SJSA1 (cell line): ENCODE measurements at places on chromosomes 5 and 9.

- no peak for DNase-seq
These were observed 56.9 kb upstream of the ASS1 start for GRCh38 chr9:130387905-130388304.

DNA sequence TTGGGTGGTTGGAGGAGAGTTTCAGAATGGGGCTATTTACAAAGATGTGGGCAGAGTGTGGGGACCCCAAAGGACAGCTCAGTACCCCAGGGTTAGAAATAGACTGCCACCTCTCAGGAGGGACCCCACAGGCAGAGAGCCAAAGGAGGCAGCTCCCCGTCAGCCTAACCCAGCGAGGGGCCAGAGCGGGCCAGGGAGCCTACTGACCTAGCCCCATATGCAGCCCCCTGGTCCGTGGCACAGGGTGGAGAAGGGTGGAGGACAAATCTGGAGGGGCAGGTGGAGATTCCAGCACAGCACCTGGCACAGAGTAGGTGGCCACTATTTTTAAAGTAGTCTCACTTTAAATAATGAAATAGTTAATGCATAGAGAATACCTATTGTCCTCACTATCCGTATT, 67.2 kb upstream of the ANGPTL2 start:
- no peak for DNase-seq

DNA sequence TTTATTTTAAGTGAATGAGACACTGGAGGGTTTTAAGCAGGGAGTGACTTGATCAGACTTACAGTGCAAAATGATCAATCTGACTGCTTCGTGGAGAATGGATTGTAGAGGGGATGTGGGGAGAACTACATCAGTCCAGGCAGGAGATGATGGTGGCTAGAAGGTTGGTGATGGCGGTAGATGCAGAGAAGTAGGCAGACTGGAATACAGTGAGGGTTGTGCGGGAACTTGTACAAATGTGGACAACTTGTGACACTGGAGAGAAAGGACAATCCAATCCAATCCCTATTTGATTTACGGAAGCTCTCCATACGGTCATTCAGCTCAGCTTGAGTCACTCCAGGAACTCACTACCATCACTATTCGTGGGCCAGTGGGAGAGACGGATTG, 593 bp downstream of the TIGD6 start:
- DNase-seq: no peak

DNA sequence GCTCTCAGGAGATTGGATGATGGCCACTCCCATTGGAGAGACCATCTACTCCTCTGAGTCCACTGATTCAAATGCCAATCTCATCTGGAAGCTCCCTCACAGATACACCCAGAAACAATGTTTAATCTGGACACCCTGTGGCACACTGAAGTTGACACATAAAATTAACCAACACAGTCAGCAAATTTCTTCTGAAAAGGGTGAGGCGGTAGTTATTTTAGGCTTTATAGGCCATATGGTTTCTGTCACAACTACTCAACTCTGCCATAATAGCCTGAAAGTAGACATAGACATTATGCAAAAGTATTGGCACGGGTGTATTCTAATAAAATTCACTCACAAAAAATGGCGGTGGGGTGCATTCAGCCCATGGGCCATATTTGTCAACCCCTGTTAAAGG, 244.5 kb upstream of the VLDLR start:
- no peak for DNase-seq

GRCh38 chr5:62778316-62779009, 199.8 kb downstream of the LRRC70 start:
- DNase-seq: no peak

DNA sequence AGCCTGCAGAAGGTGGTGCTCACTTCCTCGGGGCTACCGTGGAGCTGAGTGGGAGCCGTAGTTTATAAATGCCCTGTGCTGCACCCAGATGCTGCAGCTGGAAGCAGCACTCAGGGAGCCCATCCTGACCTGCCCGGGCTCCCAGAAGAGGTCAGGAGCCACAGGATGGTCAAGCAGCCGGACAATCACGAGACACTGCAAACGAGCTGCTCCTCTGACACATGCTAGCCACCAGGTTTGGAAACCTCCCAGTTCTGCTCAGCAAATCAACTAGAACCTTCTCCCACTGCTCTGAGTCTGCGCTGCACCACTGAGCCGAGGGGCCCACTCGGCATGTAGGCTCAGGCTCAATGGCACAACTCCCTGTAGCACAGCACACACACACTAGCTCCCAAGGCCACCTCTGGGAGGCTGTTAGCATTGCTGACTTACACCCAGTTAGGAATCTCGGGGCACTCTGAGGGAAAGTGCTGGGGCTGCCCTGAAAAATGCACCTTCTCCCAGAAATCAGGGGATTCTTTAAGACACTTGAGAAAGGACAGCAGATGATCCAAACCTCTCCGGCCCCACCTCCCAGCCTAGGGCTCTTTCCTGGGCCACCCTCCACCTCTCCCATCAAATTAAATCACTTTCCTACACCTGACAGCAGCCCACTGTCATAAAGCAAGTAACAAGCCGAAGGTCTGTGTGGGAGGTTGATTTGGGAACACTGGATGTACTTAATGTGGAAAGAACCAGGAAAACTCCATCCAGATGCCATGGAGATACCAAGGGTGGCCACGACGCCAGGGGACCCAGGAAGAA, 59.1 kb downstream of the PSMB7 start:
- DNase-seq: no peak

- DNase-seq: no peak
These were observed 64.7 kb downstream of the BARX1 start for GRCh38 chr9:93890436-93890935.

DNA sequence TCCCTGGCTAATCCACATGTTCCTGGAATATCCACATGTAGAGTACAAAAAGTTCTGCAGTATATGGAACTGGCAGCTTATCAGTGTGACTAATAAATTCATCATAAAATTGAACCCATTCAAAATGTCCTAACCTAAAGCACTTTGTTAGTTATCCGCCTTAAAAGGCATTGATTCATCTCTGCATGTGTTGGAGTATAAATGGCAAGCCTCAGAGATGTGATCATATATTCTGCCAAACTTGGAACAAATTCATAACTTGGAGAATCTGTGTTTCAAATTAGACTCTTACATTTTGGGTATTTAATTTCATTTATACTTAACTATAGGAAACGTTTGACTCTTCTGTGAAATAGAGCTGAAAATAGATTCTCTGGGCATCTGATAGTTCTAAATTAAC, 25.2 kb upstream of the NREP start:
- DNase-seq: no peak

DNA sequence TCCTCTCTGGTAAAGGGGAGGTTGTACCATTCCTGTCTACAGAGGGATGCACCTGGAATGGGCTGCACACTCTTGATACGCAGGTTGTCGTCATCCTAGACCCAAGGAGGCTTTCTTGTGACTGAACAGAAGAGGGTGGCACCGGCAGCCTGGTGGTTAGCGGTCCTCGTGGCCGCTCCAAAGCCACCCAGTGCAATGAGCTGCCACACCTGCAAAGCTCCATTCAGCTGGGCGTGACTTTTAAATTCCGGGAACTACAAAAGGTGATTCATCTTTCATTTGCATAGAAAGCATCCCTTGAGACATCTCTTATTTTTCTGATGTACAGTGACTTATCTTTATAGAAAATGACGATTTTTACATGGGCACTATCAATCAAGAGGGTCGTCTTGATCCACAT, 286.1 kb upstream of the IRX1 start:
- DNase-seq: no peak

DNA sequence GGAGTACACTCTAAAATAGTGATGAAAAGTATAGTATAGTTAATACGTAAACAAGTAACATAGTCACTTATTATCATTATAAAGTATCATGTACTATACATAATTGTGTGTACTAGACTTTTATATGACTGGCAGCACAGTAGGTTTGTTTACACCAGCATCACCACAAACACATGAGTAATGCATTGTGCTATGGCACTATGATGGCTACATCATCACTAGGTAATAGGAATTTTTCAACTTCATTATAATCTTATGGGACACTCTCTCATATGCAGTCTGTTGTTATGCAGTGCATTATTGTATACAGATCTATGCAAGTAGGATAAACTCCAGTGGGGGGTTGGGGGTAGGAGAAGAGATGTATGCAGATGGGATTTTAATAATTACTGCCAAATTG, 52.7 kb upstream of the ELL2 start:
- no peak for DNase-seq

DNA sequence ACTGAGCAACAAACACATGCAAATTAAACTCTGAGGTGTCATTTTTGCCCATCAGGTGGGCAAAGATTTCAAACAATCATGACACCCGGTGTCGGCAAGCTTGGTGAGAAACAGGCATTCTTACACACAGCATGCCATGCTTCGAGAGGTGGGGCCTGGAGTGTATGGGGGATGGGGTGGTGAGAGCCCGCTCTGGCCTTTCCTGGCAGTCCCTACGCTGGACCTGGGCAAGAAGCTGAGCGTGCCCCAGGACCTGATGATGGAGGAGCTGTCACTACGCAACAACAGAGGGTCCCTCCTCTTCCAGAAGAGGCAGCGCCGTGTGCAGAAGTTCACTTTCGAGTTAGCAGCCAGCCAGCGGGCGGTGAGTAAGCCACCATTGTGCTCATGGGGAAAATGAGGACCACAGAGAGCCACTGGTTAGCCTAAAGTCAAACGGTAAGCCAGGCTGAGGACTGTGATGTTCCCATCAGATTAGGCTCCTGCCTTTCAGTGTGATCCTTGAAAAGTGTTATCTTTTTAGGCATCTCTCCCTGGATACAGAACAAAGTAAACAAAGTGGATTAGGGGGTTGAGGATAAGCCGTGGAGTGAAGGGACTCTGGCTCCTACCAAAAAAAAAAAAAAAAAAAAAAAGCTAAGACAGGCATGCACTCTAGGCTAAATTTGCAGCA, 9.4 kb downstream of the MYOZ3 start:
- no peak for DNase-seq

DNA sequence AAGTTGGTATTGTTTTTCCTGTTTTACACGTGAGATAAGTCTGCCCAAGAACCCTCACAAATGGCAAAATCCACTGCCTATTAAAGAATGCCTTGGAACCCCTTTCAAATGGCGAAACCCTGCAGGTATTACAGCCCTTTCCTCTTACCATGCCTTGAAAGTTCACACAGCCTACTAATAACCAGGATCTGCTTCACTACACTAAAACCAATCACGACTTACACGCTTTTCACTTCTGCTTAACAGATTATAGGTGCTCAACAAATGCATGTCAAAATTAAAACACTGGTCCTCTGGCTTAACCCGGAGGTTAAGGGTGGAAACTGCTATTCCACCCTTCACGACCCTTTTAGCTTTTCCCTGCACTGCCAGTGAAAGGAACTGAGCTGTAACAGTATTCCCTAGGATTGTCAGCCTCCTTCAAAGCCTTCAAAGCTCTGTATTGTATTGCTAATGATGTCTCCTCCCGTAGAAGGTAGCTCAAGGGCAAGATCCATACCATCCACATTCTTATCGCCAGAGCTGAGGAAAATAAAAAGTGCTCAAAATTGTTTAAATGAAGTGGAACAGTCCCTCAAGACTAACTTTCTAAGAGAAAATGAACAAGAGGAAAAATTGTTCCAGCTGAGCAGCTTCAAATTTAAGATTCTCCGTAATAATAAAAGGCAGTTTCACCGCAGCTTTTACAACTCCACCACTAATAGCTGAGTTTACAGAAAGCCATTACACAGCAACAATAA, 997 bp downstream of the AUH start:
- DNase-seq: peak; percentile 19

DNA sequence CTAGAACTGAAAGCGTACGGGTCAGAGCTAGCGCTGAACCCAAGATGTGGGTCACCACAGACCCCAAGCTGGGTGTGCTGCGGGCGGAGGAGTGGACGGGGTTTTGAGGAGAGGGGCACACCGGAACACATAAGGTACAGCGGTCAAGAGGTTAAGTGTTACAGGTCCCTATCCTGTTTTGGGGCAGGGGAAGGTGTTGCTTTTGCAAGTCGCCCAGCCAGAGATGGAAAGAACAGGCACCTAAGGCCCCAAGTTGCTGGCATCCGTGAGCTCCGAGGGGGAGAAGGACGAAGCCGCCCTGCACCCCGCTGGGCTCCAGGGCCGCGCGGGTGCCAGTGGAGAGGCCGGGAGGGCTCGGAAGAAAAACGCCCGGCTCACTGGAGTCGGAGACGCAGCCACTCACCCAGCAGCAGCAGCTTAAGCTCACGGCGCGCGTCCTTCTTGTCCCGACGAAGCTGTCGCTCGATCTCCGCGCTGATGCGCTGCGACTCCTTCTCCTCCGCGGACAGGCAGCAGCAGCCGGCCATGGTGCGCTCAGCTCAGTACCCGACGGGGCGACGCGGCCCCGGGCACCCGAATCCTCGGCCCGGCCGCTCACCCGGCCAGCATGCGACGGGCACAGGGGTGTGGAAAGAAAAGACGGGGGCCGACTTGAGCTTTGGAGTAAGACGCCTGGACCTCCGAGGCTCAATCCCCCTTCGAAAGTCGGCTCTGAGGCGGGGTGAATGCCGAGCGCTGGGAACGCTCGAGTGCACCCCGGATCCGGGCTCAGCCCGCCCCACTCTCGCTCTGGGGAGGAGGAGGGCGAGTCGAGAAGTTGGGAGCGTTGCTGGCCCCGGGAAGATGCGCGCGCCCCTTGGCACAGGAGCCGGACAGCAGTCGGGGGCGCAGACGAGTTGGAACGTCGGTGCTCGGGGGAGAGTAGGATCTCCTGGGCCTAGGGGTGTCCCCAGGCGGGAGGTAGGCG, 572 bp downstream of the GNA14 start:
- no peak for DNase-seq

DNA sequence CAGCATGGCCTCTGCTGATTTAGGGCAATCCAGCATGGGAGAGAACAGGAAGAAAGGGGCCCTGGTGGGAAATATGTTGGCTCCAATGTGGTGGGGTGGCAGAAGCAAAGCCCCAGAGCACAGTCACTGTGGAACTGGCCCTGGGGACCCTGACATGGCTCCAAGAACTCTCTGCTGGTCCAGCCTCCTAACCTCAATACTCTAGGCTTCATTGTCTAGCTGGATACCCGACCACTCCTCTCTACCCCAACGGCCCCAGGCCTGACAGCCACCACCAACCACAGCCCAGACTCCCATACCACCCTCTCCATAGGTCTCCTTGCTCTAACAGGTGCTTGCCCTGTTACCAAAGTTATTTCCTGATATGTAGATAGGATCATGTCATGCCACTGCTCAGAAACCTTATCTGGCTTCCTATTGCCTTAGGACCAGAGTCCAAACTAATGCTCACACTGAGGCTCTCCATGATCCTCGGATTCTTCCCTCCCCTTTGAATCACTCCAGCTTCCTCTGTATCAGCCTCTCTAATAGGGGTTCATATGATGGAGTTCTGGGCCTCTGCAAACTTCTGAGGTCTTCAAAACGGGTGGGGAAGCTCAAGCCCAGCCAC, 12.9 kb downstream of the ACSL6 start:
- DNase-seq: no peak
